Left lobe of liver (tissue), 2 donors: ENCODE measurements at places on chromosomes 7 and 10. TPM values are rescaled to one million over a fixed set of nuclear protein-coding genes. Genes with fewer than 3 reads are reported as not detected.

The SVOPL gene
- total RNA-seq: not detected

GRCh38 chr10:95814011-95814727 is 58.2 kb downstream of the ENTPD1 start:
- DNase-seq: no peak

- no peak for DNase-seq
These were observed 167.0 kb downstream of the SGMS1 start for GRCh38 chr10:50456719-50457118.

DNA sequence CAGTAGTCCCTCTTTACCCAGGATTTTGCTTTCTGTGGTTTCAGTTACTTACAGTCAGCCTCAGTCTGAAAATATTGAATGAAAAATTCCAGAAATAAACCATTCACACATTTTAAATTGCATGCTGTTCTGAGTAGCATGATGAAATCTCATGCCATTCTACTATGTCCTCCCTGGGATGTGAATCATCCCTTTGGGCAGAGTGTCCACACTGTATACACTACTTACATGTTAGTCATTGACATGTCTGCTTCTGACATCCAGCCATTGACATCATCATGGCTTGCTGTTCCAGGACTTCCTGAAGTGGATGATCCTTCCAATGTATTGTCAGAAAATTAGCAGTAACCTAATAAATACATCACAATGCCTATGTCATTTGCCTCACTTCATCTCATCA is 34.6 kb upstream of the MALRD1 start:
- DNase-seq: no peak

- no peak for DNase-seq
These were observed 14.8 kb downstream of the LRRC27 start for GRCh38 chr10:132346806-132347205.

DNA sequence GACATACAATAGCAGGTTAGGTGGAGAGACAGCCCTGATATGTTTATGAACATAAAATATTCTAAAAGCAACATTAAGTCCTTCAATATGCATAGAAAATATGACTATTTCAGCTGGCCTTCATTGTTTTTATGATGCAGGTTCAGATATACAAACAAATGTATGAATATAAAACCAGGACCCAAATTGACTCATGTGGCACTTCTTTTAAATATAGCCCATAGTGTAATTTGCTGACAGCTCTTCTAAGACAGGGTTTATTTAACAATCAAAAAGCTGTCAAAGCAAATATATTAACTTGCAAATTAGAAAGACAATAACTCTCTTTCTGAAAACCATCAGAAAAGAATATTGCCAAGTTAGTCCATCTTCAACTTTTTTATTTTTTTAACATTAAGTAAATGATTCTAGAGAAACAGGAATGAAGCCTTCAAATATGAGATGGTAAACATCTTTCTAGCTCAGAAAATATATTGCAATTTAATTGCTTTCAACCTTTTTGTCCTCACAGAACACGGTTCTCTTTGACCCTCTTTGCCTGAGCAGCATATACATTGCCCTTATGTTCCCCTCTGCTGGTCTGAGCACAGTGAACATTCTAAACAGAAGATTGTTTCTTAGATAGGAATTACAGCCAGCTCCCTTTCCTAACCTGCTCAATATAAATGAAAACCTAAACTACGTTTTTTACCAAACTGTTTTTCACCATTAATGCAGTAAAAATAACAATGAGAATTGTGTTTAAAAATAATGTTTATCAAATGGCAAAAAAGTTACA is 82.8 kb downstream of the CACNA2D1 start:
- no peak for DNase-seq
